ENCODE measurements at places on chromosomes 11 and 22. TPM values are rescaled to one million over a fixed set of nuclear protein-coding genes. Genes with fewer than 3 reads are reported as not detected.

Gene USP2
- total RNA-seq = 6.9 TPM

DNA sequence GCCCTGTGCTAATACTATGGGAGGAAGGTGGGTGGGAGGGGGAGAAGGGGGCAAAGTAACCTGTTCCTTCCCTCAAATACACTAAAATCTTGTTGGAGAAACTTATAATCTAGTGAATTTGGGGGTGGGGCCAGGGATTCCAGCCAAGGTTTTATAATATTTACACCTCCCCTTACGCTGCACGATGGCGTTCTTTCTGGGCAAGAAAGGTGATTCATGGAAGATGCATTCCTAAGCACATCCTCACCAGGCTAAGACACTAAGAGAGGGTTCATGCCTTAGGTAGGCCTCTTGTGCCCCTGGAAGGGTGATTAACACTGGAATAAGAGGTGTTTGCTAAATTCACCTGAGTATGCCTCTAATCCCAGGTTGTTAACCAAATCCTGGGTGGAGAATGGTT, 82.6 kb downstream of the BARX2 start:
- DNase-seq = no peak

DNA sequence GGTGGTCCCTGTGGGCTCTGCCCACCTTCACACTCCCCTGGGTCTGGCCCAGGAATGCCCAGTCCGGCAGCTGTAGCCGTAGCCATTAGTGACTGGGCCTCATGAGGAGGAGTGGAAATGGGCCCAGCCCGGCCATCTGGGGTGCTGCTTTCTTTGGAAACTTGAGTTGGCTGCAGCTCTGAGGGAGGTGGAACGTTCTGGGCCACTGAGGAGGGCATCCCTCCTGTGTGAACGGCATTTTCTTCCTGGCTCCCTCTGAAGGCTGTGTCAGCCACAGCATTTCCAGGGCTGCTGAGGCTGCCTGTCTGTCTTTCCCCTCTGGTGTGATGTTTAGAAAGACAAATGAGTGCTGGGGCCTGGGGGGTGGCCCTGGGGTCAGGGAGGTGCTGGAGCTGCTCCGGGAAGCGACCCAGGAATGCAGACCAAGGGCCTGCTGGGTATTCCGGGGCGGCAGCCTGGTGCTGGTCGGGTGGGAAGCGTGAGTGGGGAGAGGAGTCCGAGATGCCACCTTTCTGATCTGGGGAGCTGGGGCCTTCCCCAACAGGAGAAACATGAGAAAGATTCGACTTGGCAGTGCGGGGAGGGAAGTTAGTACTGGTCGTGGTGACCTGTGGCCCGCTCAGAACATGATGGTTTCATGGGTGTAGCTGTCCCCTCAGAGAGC, 27.1 kb downstream of the PTDSS2 start:
- no peak for DNase-seq

DNA sequence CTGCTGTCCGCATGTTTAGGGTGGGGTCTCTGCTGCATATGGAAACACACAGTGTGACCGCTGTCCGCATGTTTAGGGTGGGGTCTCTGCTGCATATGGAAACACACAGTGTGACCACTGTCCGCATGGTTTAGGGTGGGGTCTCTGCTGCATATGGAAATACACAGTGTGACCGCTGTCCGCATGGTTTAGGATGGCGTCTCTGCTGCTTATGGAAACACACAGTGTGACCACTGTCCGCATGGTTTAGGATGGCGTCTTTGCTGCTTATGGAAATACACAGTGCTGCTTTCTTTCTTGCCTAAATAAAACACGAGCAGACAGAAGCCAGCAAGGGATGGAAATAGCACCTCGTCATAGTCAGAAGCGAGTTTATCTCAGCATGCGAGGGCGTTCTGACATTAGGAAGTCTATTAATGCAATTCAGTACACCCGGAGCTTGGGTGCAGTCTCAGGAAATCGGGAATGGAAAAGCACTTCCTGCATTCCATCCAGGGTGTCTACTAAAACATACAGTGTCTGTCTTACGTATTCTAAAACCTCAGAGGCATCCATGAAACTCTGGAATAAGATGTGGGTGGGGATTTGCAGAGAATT, 32.6 kb upstream of the TOLLIP start:
- DNase-seq = no peak

Gene BARX2
- not detected for total RNA-seq
